ENCODE measurements at places on chromosomes 11 and 22. TPM values are rescaled to one million over a fixed set of nuclear protein-coding genes. Genes with fewer than 3 reads are reported as not detected.

DNA sequence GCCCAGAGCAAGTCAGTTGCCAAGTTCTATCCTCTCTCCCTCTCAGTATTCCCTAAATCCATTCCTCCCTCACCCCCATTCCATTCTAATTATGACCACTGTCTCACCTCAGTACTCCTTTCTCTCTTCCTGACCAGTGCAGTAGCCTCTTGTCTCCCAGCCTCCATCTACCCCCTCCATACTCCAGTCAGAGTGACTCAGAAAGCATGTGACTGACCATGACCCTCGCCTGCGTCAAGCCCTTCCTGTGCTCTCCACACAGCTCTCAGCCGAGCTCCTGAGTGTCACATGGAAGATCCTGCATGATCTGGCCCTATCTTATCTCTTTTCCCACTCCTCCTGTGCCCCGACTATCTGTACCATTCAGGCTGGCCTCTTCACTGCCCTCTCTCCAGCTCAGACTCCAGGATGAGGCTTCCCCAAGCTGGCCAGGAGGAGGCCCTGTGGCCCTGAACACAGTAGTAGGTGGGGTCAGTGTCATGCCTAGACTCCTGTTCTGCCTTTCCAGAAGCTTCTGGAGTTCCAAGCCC is 42.6 kb downstream of the NEU3 start:
- no peak for DNase-seq

DNA sequence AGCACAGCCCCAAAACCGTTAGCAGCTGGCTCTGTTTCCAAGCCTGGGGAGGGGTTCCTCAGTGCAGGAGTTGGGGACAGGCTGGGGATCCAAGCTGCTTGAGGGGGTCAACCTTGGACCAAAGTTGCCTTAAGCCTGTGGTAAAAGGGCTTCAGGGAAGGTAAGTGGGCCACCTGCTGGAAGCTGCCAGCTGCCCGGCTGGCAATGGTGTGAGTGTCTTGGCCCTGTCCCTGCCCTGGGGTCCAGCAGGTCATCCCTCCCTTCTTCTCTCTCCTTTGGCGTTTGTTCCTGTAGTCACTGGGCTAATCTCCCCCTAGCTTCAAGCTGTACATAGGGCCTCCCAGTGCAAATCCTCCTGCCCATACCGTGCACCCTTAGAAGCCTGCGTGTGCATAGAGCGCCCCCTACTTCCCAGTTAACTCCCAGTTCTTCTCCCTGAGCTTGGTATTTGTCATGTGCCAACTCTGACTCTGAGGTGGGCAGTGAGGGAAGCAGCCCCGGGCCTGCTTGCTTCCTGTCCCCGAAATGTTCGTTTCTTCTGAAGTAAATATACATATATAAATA is 4.4 kb downstream of the TMEM258 start:
- DNase-seq: no peak

- DNase-seq: no peak
These were observed 25.3 kb upstream of the CRYBB3 start for GRCh38 chr22:25174156-25174887.

- DNase-seq: no peak
These were observed 5.6 kb downstream of the TMA7B start for GRCh38 chr22:39965748-39966147.

KRTAP5-4 gene
- total RNA-seq: not detected

AGBL2 gene
- 3.6 TPM for total RNA-seq

OR51E2 gene
- not detected for total RNA-seq
